Activated CD4-positive, alpha-beta T cell treated with anti-CD3 and anti-CD28 coated beads, Interleukin-2, amount 10 ng/mL, durations not matched to agents 7 days and 5 days (primary cell): ENCODE measurements at places on chromosomes 1 and 21.

- no peak for DNase-seq
Observed at GRCh38 chr21:29238053-29238966, 60.4 kb upstream of the BACH1 start.

- peak; percentile 24 for DNase-seq
Observed at GRCh38 chr1:114334297-114334696, 176.7 kb downstream of the TRIM33 start.

DNA sequence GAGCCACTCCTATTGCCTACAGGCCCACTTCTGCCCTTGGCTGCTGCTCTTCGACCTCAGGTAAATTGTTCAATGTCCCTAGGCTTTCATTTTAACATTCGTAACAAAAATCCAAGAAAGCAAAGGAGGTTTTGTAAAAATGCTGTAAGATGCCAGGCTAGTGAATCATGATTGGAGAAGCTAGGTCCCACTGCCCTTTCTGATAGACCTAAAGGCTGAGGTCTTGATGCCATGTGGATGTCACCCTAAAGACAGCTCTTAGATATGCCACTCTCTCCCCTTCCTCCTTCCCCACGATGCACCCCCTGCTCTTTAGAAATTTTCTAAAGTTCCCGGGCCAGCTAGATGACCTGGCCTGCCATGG lies 9.9 kb upstream of the TMEM39B start:
- DNase-seq: no peak

GRCh38 chr1:33081554-33082305 lies 777 bp downstream of the AZIN2 start:
- no peak for DNase-seq

- DNase-seq: no peak
Observed at GRCh38 chr1:231295938-231296337, 41.7 kb downstream of the EXOC8 start.

DNA sequence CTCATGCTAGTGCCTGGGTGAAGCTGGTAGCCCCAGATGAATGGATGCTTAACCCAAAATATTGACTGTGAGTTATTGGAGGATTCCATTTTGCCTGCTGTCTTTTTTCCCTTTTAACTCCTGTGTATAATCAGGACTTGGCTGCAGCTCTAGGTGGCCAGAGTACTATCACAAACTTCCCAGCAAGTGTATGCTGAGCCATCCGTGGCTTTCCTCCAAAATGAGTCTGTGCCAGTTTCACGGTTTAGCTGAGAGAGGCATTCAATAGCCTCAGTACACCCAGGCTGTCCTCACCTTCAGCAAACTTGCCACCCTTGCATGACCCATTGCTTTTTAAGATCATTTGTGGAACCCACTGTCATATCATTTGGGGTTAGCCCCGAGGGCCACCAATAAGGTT lies 5.3 kb upstream of the DPT start:
- DNase-seq: no peak

- peak; percentile 72 for DNase-seq
Observed at GRCh38 chr1:27341525-27342252, at the start of gene SYTL1. SYTL1 (plus strand) TSS chr1:27342022; CDS start chr1:27345335, 3,313 bp downstream.

DNA sequence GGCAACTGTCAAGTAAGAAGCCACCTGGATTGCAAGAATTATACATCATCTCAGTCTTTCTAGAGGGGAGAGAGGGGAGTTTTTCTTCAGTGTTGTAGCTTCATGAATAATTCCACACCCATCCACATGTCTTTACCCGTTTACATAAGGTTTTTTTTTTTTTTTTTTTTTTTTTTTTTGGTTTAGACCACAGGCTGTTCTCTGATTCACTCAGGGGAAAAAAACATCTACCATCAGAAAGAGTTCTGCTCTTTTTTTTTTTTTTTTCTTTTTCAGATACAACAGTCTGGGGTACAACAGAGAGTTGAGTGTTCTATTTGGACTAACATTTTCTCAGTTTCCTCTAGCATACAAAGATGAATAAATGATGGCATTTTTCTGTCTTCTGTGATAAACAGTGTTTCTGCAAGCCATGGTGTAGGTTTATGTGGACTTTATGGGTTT lies 4.9 kb upstream of the KIF14 start:
- DNase-seq: no peak

- no peak for DNase-seq
Observed at GRCh38 chr1:168482106-168482505, 61.7 kb downstream of the XCL2 start.

- no peak for DNase-seq
Observed at GRCh38 chr1:83511146-83511726, 487.7 kb downstream of the TTLL7 start.

- no peak for DNase-seq
Observed at GRCh38 chr1:50620680-50621329, 197.6 kb upstream of the DMRTA2 start.

DNA sequence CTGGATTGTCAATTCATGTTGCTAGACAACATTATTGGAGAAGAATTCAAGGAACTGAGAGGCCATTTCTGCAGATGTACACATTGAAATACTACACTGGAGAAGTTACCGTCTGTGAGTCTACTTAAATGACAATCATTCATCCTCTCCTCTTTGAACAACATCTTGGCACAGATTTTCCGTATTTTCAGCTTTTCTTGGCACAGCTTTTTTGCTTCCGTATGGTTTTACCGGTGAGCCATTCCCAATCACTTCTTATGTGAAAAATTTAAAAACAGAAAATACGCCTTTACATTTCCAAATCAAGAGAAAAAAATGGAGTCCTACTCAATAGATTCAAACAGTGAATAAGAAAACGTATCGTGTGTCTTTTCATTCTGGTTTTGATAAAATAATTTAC lies 1493.7 kb downstream of the AMY1C start:
- DNase-seq: no peak

GRCh38 chr1:225319871-225320270 lies 108.0 kb downstream of the LBR start:
- DNase-seq: no peak

DNA sequence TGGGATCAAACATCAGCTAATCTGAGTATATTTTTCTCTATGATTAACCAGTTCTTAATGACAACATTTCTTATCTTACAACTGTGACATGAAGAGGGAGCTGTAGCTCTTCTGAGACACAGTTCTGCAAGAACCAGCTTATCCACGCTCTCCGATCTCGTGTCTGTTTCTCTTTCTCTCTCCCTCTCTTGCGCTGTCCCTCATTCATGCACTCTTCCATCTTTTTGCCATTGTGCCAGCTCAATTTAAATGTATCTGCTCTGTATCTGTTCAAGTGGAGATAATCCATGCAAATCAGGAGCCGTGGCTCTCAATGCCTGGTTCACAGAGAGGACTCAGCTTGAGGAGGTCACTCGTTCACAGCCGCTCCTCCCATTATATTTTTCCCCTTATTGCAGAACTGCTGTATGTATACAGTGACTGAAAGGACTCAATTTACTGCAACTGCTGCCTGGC lies 494.7 kb upstream of the ADGRL2 start:
- no peak for DNase-seq

GRCh38 chr1:236904892-236905741 lies 99.1 kb downstream of the MT1HL1 start:
- no peak for DNase-seq

DNA sequence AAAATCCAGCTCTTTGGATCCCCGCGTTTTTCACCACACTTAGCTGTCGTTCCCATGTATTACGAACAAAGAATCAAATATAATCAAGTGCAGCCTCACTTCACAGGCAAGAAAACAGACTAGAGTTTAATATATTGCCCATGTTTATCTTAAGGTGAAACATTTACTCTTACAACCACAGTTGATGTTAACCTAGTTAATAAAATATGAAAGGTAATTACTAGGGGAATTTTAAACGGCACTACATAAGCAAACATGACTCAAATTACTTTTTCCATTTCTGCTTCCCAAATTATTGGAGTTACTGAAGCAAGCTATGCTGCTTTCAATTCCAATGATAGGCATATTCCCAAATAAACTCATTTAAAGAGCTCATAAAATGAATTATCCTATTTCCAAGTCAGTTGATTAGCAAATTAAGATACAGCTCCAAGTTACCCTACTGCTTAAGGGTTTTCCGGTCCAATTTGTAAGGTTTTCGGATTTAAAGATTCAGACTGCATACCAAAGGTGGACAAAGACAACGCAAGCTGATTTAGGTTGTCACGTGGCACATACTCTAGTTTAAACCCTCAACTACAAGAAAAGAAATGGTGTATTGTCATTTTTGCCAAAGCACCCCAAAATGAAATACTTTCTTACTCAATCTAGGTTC lies 5.9 kb downstream of the COX20 start:
- no peak for DNase-seq

- DNase-seq: no peak
Observed at GRCh38 chr1:75423616-75424015, 187.3 kb downstream of the SLC44A5 start.

DNA sequence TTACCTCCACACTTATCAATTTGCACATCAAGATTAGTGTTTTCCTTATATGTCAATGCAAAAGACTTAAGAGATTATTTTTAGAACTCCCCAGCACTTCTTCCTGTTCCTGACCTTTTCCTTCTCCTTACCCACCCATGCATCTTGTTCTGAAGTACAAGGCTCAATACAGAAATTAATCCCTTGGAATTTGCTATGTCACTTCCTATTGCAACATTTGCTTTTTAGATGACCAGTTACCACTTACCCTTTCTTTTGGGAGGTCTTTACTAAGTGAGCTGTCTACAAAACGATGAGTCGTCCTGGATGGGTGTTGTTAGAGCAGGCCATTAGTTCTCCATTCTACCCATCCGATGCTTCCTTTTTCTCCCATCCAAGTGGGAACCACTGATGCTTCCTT lies 221.2 kb downstream of the FMN2 start:
- no peak for DNase-seq

- no peak for DNase-seq
Observed at GRCh38 chr1:35702508-35702907, 16.2 kb downstream of the C1orf216 start.

DNA sequence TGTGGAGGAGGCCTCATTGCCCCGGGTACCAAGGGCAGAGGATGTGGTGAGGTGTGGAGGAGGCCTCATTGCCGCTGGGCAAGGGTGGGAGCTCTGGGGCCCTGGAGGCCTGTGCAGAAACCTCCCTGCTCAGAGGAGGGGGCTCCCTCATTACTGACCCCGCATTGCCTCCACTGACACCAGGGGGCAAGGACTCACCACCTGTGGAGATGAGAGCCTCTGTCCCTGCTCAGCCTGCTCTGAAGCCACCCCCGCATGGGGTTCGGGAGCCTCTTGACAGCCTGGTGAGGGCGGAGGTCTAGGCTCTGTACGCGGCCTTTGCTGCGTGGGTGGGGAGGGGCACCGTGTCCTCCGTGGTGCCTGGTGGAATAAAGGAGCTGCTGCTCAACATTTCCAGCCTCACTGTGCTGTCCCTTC lies 95.0 kb upstream of the COL6A1 start:
- no peak for DNase-seq

- no peak for DNase-seq
Observed at GRCh38 chr1:183869664-183870063, 64.7 kb downstream of the RGL1 start.

DNA sequence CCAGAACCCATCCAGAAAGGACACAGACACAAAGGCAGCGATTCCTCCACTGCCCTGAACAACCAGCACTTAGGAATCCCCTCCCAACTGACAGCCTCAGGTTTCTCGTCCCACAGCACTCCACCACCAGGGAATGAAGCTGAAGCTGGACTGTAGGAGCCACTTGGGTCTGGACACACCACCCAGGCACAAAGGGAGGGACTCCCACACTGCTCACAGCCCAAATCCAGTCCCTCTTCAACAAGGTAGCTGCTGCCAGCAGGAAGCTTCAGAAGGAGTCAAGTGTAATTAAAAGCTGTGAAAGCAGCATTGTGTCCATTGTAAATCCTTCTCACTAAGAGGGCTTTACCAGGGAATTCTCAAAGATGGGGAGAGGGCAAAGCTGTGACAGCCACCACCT lies 29.0 kb downstream of the LMX1A start:
- DNase-seq: no peak

DNA sequence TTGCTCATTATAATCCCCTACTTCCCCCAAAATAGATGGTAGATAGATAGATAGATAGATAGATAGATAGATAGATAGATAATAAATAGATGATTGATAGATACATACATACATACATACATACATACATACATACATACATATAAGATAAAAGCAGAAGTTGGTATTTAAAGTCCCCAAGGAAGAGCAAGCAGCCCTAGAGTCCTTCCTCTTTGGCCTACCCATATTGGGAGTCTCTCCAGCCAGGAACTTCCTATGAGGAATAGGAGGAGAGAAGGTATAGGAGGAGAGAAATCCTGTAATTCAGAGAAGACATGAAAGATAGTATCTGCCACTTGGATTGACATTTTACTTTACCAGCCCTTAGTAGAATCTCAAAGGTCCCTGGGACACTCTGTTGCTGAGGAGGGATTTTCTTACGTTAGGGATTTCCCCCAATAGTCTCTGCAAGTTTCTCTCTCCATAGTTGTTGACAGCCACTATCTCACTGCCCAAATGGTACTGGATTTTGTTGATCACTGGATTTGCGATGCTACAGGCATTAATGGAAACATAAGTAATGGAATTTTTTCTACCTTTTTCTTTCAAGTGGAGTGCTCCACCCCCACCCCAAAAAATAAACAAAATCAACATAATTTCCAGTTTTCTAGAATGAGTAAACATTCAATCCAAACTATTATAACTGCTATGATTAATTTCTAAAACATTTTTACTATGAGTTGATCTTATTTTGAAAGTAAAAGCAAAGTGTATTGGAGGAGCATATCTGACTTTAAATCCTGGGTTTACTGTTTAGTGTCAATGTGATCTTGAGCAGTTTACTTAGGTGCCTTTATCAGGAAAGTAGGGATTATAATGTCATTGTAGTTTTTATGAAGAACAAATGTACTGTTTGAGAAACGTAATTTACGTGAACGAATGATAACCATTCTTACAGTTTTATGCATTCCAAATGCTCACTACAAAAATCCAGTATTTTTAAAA lies 93.2 kb upstream of the TNFSF4 start:
- DNase-seq: no peak

DNA sequence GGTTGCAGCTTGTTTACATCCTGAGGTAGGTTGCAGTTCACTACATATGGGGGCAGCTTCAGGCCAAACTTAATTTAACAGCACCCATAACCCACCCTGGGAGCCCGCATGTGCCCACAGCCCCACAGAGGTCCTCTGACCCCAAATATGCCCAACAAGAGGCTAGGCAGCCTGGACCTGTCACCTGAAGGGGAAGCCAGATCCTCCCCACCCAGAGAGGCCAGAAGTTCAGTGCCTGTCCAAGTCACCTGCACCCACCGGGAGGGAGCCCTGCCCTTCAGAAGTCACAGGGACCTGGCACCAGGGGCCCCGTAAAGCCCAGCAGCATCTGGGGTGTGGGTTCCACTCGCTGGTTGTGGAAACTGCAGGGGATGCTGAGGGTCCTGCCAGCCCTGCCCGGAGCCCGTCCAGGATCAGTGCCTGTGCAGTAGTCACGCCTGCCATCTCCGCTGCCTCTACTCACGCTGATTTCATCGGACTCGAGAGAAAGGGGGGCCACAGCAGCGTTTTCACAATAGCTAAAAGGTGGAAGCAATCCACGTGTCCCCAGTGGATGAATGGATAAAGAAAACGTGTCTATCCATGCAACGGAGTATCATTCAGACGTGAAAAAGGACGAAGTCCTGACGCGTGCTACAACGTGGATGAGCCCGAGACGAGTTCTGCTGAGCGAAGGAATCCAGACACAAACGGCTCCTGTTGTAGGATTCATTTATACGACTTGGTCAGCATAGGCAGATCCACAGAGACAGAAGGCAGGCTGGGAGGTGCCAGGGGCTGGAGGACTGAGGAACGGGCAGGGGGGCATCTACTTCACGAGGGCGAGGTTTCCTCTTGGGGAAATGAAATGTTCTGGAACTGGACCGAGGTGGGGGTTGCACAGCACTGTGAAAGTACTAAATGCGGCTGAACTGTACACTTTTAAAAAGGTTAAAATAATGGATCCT lies 33.9 kb upstream of the COL6A2 start:
- DNase-seq: no peak

- peak; percentile 50 for DNase-seq
Observed at GRCh38 chr1:62082456-62083363, 111.9 kb upstream of the L1TD1 start.
